ENCODE measurements at places on chromosomes 5 and 9.
A peak's percentile ranks its signal among the peaks of the same experiment; 100 is the strongest.

DNA sequence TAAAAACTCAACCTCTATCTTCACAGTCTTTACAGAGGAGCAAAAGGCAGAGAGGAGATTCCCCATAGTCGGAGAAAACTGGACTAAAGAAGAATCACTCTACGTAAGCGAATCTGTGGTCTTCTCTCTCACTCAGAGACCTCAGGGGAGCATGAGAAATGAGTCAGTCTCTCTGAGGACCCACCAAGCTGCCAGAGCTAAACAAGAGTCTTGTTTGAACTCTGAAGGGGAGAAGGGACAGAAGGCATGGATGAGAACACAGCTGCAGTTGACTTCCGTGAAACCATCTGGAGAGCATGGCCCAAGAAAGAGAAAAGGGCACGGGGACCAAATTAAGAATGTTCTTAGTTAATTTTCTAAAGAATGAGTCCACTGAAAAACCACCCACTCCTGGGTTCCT lies 12.8 kb upstream of the MAN2A1 start:
- no peak for DNase-seq

DNA sequence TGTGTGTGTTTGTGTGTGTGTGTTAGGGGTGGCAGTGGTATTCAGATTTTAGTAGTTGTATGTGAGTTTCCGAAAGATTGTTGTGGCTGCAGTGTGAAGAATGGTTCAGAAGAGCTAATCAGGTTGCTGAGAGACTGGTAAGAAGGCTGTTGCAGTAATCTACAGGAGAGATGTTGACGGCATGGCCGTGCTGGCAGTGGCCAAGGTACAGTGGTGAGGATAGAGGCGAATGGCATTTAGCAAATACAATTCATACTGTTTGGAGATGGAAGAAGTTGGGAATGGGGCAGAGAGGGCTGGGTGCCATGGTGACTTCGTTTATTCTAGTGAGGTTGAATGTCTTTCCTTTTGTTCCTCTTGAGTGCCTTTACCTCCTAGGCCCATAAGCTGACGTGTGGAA lies 77.5 kb upstream of the SPATA31D4 start:
- DNase-seq: no peak

DNA sequence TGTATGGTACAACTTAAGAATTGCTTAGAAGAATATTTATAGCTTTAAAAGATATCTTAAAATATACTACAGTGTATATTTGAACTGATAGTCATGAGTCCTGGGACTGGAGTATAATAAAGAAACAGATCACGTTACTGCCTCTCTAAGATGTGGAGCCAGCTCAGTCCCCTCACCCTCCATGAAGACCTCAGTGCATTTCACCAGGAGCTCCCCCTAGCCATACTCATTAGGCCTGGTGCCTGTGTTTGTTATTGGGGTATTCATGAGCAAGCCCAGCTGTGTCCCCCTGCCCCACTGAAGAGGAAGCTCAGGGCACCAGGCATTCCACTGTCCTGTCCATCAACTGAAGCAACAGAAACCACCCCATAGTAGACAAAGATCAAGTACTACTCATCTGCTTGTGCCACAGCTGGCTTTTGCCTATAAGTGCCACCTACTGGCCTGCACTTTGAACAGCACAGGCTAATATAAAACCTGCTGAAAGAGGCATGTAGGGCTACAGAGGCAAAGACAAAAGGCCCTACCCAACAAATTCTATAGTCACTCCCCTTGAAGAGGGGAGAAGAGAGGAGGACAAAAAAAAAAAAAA lies 850.2 kb upstream of the NUDT12 start:
- peak; percentile 41 for DNase-seq

DNA sequence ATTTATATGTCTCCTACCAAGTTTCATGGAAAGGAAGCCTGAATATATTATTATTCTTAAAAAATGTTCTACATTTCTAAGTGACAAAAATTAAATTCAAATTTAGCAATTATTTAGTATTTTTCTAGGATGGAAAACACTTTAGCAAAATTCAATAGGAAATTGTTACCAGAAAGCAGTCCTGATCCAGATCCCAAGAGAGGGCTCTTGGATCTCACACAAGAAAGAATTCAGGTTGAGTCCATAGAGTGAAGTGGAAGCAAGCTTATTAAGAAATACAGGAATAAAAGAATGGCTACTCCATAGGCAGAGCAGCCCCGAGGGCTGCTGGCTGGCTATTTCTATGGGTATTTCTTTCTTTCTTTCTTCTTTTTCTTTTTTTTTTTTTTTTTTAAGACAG lies 44.7 kb downstream of the LRRC70 start:
- no peak for DNase-seq

DNA sequence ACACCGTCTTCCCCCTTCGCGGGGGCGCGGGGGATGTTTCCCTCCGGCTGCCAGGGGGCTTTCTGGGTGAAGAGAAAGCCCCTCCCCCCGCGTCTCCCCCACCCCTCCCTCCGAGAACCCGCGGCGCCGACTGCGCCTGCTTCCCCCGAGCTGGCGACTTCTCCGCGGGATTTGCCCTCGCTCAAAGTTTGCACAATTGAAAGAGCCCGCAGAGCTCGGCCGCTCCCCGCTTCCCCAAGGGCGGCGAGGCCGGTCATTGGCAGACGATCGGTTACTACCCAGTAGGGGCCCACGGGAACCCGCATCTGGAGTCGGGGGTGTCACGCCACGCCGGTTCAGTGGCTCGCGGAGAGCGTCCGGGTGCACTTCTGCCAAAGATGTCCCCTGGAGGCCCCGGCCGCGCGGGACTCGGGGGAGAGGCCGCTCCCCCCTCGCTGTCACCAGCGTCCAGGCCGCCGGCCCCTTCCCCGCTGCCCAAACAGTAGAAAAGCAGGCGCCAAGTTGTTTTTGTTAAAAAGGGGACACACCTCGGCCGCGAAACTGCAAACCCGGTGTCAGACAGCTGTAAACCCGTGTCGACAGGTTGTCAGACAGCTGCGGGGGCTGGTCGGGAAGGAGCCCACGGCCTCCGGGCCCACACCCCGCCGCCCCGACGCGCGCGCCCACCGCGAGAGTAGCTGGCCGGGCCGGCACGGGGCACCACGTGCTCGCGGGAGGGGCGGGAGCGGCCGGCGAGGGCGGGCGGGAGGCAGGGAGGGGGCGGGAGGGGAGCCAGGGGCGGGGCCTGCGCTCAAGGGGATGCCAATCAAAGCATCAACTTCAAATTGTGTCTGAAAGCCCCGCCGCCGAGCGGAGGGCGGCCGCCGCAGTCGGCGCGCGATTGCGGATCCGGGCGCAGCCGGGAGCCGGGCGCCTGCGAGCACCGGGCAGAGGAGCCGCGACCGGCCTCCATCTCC lies at the start of gene IRX1:
Gene IRX1, plus strand, starts transcription at position 827 of the 956 bp plus-strand sequence. CDS start 274 bp downstream, outside the sequence.
- DNase-seq: peak; percentile 71

DNA sequence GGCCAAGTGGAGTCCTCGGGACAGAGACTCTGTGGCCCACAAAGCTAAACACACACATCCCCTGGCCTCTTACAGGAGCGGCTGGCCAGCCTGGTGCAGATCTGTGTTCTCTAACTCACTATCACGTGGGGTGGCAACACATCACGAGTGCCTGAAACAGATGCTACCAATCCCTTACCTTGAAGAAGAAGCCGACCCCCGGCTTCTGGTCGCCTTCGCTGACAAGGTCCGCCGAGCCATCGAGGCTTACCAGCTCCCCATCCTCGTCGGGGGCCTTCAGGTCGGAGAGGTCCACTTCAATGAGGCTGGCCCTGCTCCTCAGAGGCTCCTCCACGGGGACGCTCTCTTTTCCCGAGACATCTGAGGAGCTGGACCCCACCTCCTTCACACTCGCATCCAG lies 86.7 kb downstream of the CAMSAP1 start:
- DNase-seq: no peak

GRCh38 chr5:107773479-107773878 lies 102.7 kb upstream of the EFNA5 start:
- no peak for DNase-seq

DNA sequence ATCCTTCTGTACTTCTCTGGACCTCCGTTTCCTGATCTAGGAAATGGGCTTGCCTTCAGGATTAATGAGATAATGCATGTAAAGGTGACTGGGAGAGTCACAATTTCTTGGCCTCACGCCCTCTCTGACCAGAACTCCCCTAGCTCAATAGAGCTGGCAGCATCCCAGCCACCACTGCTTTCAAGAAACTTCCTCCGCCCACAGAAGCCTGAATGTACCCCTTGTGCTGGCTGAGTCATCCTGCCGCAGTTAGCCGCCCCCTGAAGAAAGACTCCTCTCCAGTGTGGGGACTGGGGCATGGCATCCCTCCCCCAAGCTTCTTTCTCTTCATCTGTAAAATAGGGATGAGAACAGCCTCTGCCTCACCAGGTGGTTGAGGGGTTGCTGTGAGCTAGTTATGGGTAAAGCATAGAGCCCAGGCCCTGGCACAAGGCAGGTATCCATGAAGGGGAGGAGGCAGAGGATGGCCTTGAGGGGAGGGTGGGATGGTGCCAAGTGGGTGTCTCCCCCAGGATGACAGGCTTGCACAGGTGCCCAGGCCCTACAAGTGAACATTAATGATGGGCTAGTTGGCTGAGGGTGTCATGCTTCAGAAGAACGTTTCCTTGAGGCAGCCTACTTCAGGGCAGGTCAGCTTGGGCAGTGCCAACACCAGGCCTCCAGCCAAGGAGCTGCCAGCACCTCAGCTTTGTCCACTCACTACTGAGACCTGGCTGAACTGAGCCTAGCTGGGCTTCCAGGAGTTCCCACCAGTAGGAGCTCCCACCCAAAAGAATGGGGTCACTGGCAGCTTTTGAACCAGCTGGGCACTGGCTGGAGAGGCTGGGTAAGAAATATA lies 3.4 kb downstream of the PDLIM4 start:
- no peak for DNase-seq

DNA sequence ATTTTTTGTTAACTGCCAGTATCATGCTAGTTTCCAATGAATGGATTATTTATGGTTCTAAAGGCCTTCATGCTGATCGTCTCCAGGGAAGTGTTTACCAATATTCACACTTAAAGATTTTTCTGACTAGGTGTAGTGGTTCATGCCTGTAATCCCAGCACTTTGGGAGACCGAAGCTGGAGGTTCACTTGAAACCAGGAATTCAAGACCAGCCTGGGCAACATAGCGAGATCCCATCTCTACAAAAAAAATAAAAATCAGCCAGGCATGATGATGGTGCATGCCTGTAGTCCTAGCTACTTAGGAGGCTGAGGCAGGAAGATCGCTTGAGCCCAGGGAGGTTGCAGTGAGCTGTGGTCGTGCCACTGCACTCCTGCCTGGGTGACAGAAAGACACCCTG lies 43.5 kb downstream of the FAM13B start:
- DNase-seq: no peak

DNA sequence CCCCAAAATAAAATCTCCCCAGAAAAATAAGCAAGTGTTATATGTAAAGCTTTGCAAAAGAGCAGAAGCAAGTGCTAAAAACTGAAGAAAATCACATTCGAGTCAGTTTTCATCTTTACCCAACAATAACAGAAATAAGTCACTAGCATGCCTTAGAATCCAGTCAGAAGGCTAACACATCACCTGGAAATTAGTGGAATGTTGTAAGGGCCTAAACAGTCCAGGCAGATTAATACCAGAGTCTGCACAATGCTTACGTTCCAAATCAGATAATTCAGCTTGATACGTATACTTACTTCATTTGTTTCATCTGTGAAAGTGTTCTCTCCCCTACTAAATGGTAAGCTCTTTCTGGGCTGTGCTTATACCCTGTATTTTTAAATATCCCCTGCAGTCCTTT lies 42.7 kb downstream of the SUSD1 start:
- no peak for DNase-seq

- DNase-seq: no peak
Measured at GRCh38 chr9:90840696-90841095, 39.1 kb downstream of the SYK start.

GRCh38 chr5:121432-121831 lies 29.5 kb downstream of the PLEKHG4B start:
- DNase-seq: no peak

DNA sequence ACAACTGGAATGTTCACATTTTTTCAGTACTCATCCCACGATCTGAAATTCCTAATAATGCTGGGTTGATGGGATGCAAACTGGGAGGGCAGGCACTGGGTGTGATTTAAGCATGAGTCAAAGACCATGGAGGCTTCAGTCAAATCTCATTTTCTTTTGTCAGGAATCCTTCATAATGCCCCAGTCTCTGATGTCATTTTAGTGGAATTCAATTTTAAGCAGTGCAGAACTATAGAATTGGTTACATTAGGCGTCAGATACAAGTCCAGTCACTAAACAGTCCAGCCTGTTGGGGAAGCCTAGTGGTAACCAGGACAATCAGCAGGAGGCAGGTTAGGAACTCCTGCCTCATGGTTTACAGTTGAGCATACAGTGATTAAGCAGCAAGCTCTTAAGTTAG lies 41.0 kb upstream of the TMEM215 start:
- DNase-seq: no peak

DNA sequence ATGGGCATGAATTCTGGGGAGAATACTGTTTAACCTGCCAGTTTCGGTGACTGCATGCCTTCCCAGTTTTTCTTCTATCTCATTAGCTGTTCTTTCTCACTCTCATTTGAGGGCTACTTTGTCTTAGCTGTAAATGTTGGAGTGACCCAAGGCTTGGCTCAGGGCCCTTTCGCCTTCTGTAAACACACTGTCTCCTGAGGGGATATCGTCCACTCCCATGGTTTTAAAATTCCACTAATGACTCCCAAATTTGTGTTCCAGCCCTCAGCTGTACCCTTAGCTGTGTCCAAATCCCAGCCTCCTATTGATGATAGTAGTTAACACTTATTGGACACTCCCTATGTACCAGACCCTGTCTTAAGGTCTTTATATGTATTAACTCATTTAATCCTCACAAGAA lies 14.1 kb upstream of the RNF145 start:
- DNase-seq: no peak

- no peak for DNase-seq
Measured at GRCh38 chr5:876398-877365, 15.9 kb downstream of the BRD9 start.

DNA sequence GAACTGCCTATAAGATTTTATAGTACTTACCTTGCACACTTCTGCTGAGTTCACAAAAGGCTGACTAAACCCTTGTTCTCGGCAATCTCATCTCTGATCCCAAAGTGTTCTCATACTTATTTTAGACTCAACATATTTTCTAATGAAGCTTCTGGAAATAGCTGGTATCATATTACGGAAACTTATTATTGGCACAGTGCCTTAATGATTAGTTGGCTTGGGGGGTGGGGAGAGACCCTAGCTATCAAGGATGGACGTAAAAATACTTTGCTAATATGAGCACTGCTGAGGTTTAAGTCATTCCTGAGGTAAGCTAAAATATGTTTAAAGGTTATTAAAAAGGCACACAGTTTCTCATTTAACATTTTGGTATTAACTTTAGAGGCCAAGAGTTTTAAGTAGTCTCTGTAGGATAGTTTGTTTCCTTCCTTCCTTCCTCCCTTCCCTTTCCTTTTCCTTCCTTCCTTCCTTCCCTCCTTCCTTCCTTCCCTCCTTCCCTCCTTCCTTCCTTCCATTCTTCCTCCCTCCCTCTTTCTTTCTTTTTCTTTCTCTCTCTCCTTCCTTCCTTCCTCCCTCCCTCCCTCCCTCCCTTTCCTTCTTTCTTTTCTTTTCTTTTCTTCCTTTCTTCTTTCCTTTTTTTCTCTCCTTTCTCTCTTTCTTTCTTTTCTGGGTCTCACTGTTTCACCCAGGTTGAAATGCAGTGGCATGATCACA lies 31.5 kb downstream of the ZSWIM6 start:
- DNase-seq: no peak
